ENCODE measurements at places on chromosomes 6 and 20.

- DNase-seq: no peak
These were observed 59.0 kb downstream of the THEMIS start for GRCh38 chr6:127841811-127842210.

DNA sequence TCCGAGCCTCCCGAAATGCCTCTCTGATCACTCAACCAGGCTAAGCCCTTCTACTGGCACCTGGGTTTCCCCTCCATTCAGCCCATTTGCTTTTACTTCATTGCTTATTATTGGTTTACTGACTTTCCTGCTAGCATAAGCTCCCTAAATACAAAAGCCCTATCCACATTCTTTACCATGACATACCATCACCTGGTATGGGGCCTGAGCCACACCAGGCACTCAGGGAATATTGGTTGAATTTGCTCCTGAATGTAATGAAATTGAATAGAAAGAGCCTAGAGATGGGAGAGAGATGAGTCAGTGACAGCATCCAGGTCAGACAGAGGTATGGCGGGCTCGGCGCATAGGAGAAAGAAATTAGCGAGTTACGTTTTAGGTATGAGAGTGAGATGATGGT lies 120.0 kb downstream of the CD164 start:
- no peak for DNase-seq

GRCh38 chr6:161853657-161854056 lies 579.8 kb upstream of the AGPAT4 start:
- no peak for DNase-seq

- no peak for DNase-seq
These were observed 60.3 kb upstream of the PTPN1 start for GRCh38 chr20:50449738-50450492.

DNA sequence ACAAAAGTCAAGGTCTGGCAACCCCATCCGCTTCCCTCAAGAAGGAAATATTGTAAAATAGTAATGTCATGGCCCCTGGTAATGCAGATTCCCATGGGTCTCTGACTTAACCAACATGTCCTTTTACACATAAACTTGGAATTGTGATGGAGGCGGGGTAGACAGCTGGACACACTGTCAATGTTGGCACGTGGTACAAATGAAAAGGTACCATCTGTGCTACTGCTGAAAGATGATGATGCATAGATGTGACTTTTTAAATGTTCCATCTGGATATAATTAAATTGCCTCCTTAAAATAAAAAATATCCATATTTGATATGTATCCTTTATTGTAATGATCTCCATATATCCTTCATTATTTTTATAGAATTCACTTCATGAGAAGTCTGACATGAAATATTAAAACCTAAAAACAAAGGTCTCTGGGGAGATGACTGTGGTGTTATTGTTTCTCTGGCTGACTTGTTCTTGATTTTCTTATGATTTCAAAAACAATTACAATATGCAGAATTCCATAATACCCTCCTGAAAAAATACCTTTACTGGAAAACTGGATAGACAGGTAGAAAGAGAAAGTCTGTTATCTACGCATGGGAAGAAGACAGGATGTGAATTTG lies 104.5 kb downstream of the MKKS start:
- no peak for DNase-seq

- no peak for DNase-seq
These were observed 591.7 kb upstream of the NRSN1 start for GRCh38 chr6:23534351-23534750.

DNA sequence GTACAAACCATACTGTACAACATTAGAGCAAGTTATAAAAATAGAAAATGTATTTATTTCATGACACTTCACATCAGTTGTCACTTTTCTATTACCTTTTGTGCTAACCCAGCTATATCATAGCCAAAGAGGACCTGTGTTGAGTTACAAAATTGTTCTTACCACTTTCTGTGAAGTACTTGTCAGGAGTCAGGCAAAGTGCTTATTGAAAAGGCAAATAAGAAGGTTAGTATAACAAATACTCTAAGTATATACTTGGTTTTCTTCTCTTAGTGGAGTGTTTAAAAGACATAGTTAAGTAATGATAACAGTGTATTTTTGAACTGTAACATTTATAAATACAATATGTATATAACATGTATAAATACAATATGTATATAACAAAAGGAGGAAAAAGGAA lies 88.9 kb downstream of the HIVEP1 start:
- DNase-seq: no peak

- no peak for DNase-seq
These were observed 83.4 kb upstream of the ASF1A start for GRCh38 chr6:118810420-118811027.

- no peak for DNase-seq
These were observed 217.0 kb downstream of the HAO1 start for GRCh38 chr20:7723284-7723683.

DNA sequence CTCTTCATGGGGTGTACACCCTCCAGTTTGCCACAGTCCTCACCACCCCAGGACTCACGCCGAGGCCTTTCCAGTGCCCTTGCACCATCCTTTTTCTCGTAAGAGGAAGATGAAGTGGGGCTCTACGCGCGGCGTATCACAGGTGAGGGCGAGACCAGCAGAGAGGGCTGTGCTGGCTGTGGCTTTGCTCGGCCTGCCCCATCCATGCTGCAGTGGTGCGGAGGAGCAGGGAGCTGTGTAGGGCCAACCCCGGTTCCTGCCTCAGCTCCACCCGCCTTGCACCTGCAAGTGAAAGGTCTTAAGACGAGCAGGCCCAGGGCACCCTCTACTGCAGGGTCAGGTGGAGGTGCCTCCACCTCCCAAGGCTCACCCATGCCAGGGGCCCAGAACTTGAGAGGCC lies 24.1 kb downstream of the RBCK1 start:
- no peak for DNase-seq

DNA sequence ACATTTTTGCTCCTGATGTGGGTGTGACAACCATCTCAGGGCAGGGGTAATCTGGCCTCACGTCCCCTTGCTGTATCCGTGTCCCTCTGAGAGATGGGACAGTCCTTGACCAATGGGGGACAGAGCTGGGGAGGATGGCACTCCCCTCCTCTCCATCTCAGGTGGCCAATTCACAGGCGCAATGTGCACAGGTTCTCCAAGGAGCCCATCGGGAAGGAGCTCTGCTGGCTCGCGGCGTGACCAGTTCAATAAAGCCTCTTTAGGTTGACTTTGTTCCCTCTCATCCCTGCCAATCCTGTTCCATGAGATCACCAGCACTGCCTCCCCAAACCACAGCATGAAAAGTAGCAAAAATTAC lies 196.3 kb upstream of the SLC24A3 start:
- no peak for DNase-seq

- DNase-seq: no peak
These were observed 12.2 kb downstream of the PDRG1 start for GRCh38 chr20:31939661-31940060.

Data from urothelium cell line (cell line).